ENCODE measurements at places on chromosomes 5 and 9.
A peak's percentile ranks its signal among the peaks of the same experiment; 100 is the strongest.

GRCh38 chr9:134062461-134063087 lies 5.3 kb downstream of the BRD3 start:
- DNase-seq, result no peak

DNA sequence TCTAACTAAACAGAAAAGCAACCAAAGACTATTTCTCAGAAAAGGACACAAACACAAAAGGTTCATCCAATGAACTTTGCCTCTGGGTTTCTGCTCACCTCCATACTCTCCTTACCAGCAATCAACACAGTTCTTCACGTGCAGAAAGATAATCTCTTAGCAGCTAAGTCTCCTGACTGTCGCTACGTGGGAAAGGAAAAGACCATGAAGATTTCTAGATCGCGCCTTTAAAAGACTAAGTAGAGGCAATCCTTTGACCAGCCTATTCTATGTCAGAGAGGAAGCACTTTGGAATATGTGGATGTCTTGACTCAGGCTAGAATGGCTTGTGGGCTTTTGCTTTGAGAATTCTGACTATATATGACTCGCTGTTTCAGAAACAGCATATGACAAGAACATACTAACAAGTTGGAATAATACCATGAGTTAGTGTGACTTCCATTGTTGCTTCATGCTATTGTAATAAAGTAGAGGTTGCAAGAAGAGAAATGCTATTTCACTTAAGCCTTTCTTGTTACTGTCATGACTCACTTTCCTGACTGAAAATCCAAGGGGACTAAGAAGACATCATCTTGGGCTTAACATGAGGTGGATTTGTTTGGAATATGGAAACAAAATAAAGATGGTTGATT lies 339.5 kb upstream of the RFX3 start:
- peak; percentile 11 for DNase-seq

DNA sequence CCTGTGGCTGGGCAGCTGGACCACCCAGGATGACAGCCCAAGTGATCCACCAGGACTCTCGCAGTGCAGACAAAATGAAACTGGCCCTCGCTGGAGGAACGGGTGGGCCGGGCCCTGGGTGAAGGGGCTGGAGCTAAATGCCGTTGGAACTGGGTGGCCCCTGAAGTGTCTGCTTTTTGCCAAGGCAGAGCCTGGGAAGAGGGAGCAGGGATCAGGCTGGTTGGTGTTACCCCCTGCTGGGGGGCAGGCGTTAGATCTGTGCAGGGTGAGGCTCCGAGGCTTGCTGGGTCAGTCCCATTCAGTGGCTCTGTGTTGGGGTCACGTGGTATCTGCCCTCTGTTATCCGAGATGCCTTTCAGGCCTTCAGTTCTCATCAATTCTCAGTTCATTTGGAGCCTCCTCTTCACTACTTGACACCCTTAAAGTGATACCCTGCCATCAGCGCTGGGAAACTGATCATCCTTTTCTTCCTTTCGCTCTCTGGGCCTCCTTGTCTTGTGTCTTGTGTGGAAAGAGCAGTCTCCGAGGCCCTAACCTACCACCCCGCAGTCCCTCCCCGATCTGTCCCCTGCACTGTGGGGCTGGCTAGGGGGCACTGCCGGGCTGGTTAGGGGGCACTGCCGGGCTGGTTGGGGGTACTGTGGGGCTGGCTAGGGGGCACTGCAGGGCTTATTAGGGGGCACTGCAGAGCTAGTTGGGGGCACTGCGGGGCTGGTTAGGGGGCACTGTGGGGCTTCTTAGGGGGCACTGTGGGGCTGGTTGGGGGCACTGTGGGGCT lies 37.3 kb downstream of the COL5A1 start:
- DNase-seq, result no peak

GRCh38 chr5:148780711-148781110 lies 45.7 kb upstream of the ADRB2 start:
- DNase-seq, result no peak

GRCh38 chr5:176837707-176838115 lies 27.4 kb downstream of the UNC5A start:
- DNase-seq, result peak; percentile 45

- no peak for DNase-seq
Observed at GRCh38 chr5:102628441-102629175, 126.5 kb upstream of the PAM start.

- DNase-seq, result no peak
Observed at GRCh38 chr5:77239126-77239741, 28.8 kb downstream of the PDE8B start.

- DNase-seq, result no peak
Observed at GRCh38 chr5:167063116-167063515, 1228.3 kb upstream of the WWC1 start.

GRCh38 chr9:95425910-95426551 lies 90.7 kb downstream of the PTCH1 start:
- no peak for DNase-seq

- no peak for DNase-seq
Observed at GRCh38 chr9:89477811-89478630, 19.9 kb downstream of the SEMA4D start.
